CD4-positive, CD25-positive, alpha-beta regulatory T cell (primary cell): ENCODE measurements at places on chromosomes 3 and 15.

DNA sequence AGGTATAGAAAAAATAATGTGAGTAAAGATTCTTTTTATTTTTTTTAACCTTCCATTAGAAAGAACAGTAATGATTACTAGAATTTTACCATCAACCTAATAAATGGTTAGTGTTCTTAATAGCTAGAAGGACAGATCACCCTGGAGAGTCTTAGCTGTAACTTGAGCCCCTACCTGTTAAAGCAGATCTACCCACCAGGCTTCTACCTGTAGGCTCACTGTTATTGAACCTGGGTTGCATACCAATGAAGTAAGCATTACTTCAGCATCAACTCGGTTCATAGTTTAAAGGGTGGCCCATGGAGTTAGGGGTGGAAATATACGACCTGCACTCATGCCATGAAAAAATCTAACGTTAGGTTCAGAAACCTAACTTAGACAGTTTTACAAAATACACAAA lies 280.4 kb downstream of the BBX start:
- peaks cover 84% of the 10 kb centered on the region for H3K36me3 ChIP-seq
- no peaks in the 10 kb centered on the region for H3K27me3 ChIP-seq
- no peaks in the 10 kb centered on the region for H3K4me1 ChIP-seq
- H3K4me3 ChIP-seq = no peak overlapping the region
- no peak for DNase-seq

- H3K27ac ChIP-seq = no peak overlapping the region
- H3K4me3 ChIP-seq = no peak overlapping the region
- H3K27me3 ChIP-seq = no peaks in the 10 kb centered on the region
- no peak for DNase-seq
- no peaks in the 10 kb centered on the region for H3K36me3 ChIP-seq
These were observed 31.9 kb downstream of the AGTR1 start for GRCh38 chr3:148729476-148730055.

DNA sequence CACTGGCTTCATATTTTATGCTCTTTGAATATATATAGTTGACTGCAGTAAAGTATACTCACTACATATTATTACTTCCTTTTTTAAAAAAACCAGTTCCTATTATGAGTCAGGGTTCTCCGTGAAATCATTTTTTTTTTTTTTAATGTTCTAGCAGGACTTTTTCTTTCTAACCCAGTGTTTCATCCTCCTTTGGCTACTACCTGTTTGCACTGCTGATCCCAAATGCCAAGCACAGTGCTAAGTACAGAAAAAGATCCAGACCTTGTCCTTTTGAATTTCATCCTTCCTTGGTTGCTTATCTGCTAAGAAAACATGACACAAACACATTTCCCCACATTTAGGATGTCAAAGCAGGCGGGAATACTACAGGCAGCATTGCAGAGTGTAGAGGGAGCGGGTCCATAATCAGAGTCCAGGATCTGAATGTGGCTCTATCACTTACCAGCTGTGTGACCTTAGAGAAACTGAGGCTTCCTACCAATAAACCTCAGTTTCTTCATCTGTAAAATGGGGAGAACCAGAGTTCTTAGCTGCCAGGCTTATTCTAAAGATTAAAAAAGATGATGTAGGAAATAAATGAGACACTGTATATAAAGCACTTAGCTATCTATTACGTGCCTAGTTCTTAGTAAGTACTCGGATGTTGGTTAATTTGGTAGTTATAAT lies 37.2 kb upstream of the ANPEP start:
- H3K36me3 ChIP-seq = peaks cover 10% of the 10 kb centered on the region
- DNase-seq = no peak
- no peak overlapping the region for H3K27ac ChIP-seq
- H3K4me1 ChIP-seq = no peaks in the 10 kb centered on the region

GRCh38 chr3:117263270-117263669 lies 553.7 kb downstream of the TUSC7 start:
- H3K27me3 ChIP-seq = no peaks in the 10 kb centered on the region
- H3K4me1 ChIP-seq = no peaks in the 10 kb centered on the region
- no peak overlapping the region for H3K27ac ChIP-seq
- no peak overlapping the region for H3K4me3 ChIP-seq
- no peaks in the 10 kb centered on the region for H3K36me3 ChIP-seq

GRCh38 chr3:141093971-141094684 lies 43.0 kb downstream of the SPSB4 start:
- no peak overlapping the region for H3K4me3 ChIP-seq
- H3K36me3 ChIP-seq = no peaks in the 10 kb centered on the region
- no peaks in the 10 kb centered on the region for H3K4me1 ChIP-seq
- no peak overlapping the region for H3K27ac ChIP-seq
- no peak for DNase-seq
- no peaks in the 10 kb centered on the region for H3K27me3 ChIP-seq

GRCh38 chr3:115351193-115351592 lies 204.1 kb upstream of the ZBTB20 start:
- H3K4me1 ChIP-seq = no peaks in the 10 kb centered on the region
- DNase-seq = no peak
- H3K4me3 ChIP-seq = no peak overlapping the region

DNA sequence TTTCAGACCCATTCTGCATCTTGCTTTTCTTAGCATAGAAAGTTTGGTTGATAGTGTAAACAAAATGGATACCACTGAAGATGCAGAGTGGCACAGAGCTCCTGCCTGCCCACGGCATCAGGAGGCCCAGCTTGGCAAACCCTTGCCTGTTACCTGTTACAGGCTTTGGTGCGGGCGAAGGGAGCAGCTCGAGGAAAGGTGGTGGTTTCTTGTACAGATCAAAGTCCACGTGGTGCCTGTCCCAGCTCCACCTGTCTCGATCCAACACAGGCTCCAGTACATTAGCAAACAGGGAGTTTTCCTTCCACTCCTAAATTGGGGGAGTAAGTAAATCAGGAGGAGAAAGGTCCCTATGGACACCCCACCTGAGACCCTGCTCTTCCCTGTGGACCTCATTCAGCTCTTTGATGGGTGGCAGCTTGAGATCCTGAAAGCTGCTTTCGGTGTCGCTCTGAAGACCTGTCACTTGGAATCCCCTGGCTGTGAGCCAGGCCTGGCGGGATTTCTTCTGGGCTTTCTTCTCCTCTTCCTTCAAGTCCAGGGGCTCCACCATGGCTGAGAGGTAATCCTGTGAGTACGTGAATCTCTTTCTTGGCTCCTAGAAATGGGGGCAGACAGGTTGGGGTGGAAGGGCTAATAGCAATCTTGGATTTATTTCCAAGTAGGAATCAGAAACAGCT lies 35.7 kb downstream of the ACAD9 start:
- no peak for DNase-seq
- H3K27me3 ChIP-seq = no peaks in the 10 kb centered on the region

- DNase-seq = no peak
- H3K27me3 ChIP-seq = no peaks in the 10 kb centered on the region
- H3K4me3 ChIP-seq = no peak overlapping the region
- H3K36me3 ChIP-seq = no peaks in the 10 kb centered on the region
These were observed 471.2 kb upstream of the UBE2E2 start for GRCh38 chr3:22731901-22732300.

DNA sequence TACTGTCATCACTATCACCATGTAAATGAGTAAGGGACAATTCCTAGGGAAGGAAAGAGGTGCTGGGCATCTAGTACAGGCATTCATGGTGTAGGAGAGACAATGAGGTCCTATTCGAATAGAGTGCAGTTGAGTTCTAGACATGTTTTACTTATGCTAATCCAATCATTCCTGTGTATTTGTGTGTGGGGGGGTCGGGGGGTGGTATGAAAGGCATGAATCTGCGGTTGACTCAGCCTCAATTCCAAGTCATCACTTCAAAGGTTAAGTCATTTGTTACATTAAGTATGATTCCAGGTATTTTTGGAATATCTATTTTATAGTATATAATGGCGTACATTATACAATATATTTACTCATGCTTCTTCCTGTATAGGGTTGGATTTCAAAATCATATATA lies 163.1 kb upstream of the GALNT15 start:
- no peaks in the 10 kb centered on the region for H3K4me1 ChIP-seq
- no peak overlapping the region for H3K4me3 ChIP-seq
- no peak for DNase-seq
- H3K27ac ChIP-seq = no peak overlapping the region
- H3K27me3 ChIP-seq = peaks cover 2% of the 10 kb centered on the region

GRCh38 chr3:54212723-54213122 lies 90.4 kb downstream of the CACNA2D3 start:
- no peak overlapping the region for H3K4me3 ChIP-seq
- H3K27me3 ChIP-seq = no peaks in the 10 kb centered on the region
- no peaks in the 10 kb centered on the region for H3K4me1 ChIP-seq
- H3K27ac ChIP-seq = no peak overlapping the region
- no peak for DNase-seq

- no peaks in the 10 kb centered on the region for H3K27me3 ChIP-seq
- no peak for DNase-seq
- H3K27ac ChIP-seq = no peak overlapping the region
- H3K4me3 ChIP-seq = no peak overlapping the region
- H3K36me3 ChIP-seq = peaks cover 40% of the 10 kb centered on the region
- peaks cover 35% of the 10 kb centered on the region for H3K4me1 ChIP-seq
These were observed 6.3 kb downstream of the MTMR10 start for GRCh38 chr15:30985081-30985531.

DNA sequence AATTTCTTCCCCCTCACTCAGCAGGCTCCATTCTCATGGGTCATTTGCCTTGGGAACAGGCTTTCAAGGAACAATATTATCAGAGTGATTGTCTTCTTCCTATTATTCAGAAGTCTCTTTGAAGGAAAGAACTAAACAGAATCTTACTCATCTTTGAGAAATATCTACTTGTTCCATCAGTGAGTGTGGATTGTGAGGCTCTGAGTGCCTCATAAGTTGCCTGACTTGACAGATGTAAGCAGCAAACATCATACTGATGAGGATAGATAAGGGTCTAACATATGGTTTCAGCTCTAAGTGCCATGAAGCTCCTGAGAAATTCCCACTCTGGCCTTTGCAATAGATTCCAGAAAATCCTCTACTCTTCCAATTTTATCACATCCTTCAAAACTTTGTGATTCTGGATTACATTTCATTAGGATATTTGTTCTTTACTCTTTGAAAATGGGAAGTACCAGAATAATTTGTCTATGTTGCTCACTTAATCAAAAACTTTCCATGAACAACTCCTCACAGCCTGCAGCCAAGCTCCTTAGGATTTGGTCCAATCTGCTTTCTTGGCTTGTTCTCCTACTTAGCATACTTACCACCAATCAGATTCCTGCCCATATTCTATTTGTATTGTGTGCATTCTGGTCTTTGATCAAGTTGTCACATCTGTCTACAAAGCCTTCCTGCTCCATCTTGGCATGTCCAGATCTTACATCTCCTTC lies 120.1 kb downstream of the RPL22L1 start:
- peaks cover 10% of the 10 kb centered on the region for H3K27me3 ChIP-seq
- no peak overlapping the region for H3K27ac ChIP-seq
- no peaks in the 10 kb centered on the region for H3K36me3 ChIP-seq
- no peak overlapping the region for H3K4me3 ChIP-seq

GRCh38 chr3:29912600-29913288 lies 631.9 kb downstream of the RBMS3 start:
- no peaks in the 10 kb centered on the region for H3K27me3 ChIP-seq
- no peaks in the 10 kb centered on the region for H3K4me1 ChIP-seq
- no peak overlapping the region for H3K4me3 ChIP-seq
- H3K36me3 ChIP-seq = no peaks in the 10 kb centered on the region
- no peak overlapping the region for H3K27ac ChIP-seq

DNA sequence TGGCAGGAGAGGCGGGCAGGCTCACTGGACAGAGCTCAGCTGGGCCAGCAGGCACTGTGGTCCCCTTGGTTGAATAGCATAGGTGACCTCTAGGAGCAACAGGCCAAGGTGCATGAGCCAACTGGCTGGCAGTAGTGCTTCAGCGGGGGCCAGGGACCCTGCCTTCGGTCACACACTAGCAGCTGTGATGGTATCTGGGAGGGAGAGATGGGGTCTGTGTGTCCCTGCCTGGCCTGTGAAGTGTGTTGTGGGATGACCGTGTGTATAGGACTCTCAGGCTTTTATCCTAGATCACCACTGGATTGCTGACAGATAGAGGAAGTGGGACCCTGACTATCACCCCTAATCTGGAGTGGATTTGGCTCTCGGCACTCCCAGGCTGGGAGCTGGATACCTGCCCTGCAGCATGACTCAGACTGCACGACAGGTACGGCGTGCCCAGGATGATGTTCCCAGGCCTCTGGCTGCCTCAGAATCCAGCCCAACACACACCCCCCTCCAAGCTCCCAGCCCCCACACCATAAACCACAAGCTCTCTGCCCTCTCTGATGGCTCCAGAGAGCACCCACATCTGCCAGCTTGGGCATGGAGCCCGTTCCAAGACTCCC lies 7.8 kb downstream of the RPS17 start:
- H3K27ac ChIP-seq = no peak overlapping the region
- peaks cover 6% of the 10 kb centered on the region for H3K4me1 ChIP-seq
- no peak for DNase-seq
- H3K27me3 ChIP-seq = no peaks in the 10 kb centered on the region
- peaks cover 38% of the 10 kb centered on the region for H3K36me3 ChIP-seq
- no peak overlapping the region for H3K4me3 ChIP-seq

- H3K4me3 ChIP-seq = no peak overlapping the region
- no peaks in the 10 kb centered on the region for H3K36me3 ChIP-seq
- no peak overlapping the region for H3K27ac ChIP-seq
- H3K4me1 ChIP-seq = no peaks in the 10 kb centered on the region
- no peaks in the 10 kb centered on the region for H3K27me3 ChIP-seq
- no peak for DNase-seq
These were observed 378.5 kb upstream of the SEMA6D start for GRCh38 chr15:47338771-47339170.

GRCh38 chr3:31873254-31873820 lies 107.7 kb downstream of the OSBPL10 start:
- no peak overlapping the region for H3K27ac ChIP-seq
- no peak overlapping the region for H3K4me3 ChIP-seq
- H3K36me3 ChIP-seq = no peaks in the 10 kb centered on the region
- no peak for DNase-seq
- H3K4me1 ChIP-seq = no peaks in the 10 kb centered on the region

- no peak for DNase-seq
- H3K4me3 ChIP-seq = no peak overlapping the region
- H3K4me1 ChIP-seq = no peaks in the 10 kb centered on the region
- H3K36me3 ChIP-seq = no peaks in the 10 kb centered on the region
- no peak overlapping the region for H3K27ac ChIP-seq
These were observed 460.2 kb downstream of the OCA2 start for GRCh38 chr15:27638958-27639357.

- H3K36me3 ChIP-seq = no peaks in the 10 kb centered on the region
- no peaks in the 10 kb centered on the region for H3K27me3 ChIP-seq
- no peaks in the 10 kb centered on the region for H3K4me1 ChIP-seq
- no peak overlapping the region for H3K4me3 ChIP-seq
- no peak for DNase-seq
These were observed 594.2 kb downstream of the ZBBX start for GRCh38 chr3:166785876-166786275.

GRCh38 chr3:124877674-124878073 lies 9.5 kb downstream of the ITGB5 start:
- no peak for DNase-seq
- H3K27me3 ChIP-seq = peaks cover 4% of the 10 kb centered on the region
- H3K27ac ChIP-seq = no peak overlapping the region
- H3K4me3 ChIP-seq = no peak overlapping the region
- H3K4me1 ChIP-seq = no peaks in the 10 kb centered on the region
- H3K36me3 ChIP-seq = no peaks in the 10 kb centered on the region
